Lung microvascular endothelial cell (primary cell): ENCODE measurements at places on chromosomes 11 and 22.

DNA sequence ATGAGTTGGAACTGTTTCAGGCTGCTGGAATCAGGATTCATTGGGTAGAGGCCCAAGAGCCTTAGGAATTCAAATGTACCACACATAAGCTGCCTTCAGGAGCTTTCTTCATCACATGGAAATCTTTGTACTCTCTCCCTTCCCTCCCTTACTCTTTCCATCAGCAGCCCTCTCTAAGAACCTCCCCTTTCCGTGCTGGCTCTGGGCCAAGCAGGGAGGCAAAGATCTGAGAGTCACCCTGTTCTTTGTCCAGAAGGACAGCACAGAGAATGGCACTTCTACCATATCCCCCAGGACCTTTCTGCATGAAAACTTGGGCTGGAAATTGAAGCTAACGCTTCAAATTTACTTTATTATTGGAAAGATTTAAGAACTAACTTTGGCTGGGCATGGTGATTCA lies 20.7 kb upstream of the TPBGL start:
- no peak for DNase-seq

DNA sequence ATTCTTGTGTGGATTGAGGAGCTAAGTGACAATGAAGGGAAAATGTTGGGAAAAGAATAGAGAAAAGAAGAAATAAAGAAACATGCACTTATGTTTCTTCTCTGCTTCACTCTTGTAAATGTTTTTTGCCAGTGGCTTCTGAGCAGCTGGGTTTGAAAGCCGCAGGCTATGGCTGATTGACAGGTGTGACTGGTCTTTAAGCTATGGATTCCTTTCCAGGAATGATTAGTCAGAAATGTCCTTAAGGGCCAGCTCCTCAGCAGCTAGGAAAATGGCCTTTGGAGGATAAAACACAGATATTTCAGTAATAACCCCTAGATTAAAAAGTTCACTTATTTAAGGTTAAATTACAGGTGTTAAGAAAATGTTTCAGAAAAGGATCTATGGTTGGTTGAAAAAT lies 6.5 kb upstream of the USP28 start:
- DNase-seq = no peak

GRCh38 chr11:126354631-126355323 lies 709 bp upstream of the ST3GAL4 start:
- no peak for DNase-seq

- DNase-seq = no peak
Observed at GRCh38 chr11:96114178-96115064, 190.5 kb upstream of the MTMR2 start.

DNA sequence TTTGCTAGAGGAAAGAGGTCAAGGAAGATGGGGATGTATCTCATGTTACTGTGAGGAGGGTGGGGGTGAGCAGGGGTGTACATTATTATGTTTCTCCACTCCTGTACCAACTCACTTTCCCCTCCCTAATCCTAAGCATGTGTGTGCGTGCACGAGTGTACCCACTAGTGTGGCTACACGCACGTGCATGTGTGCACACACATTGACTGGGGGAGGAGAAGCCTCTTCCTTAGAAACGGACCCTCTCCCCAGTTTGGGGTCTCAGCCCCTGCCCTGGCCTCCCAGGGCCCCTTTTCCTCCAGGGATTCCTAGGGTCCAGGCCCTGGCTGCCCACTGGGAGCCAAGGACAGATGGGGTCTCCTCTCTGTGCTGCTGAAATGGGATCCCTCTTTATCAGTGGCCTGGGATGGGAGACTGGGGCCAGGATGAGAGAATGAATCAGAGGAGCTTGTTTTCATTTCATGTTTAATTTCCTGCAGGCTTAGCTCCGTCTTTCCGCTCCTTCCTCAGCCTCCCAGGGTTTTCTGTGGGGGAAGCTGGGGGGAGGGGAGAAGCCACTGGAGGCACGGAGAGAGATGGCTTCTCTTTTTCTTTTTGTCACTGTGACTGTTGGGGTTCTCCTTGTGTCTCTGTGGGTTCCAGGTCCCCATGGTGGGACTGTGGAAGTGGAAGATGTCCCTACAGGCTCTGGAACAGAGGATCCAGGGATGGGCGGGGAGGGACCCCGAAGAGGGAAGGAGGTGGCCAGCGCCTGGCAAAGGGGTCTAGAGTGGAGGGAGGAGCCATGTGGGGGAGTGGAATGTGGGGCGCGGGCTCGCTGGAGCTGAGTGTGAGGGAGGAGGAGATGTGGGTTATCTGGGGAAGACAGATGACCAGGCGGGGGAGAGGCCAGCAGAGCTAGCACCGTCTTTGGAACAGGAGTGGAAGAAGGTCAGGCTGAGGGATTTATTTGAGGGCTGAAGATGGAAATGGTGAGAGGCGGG lies 40.3 kb downstream of the ALX4 start:
- peak; percentile 66 for DNase-seq

- DNase-seq = no peak
Observed at GRCh38 chr11:827897-828192, at the start of gene CRACR2B. CRACR2B (plus strand) TSS chr11:827919; CDS start chr11:828608, 689 bp downstream.

GRCh38 chr11:134244593-134244992 lies 8.6 kb downstream of the THYN1 start:
- DNase-seq = peak; percentile 66

- DNase-seq = peak; percentile 63
Observed at GRCh38 chr11:14894657-14895598, 2.9 kb upstream of the CYP2R1 start.

DNA sequence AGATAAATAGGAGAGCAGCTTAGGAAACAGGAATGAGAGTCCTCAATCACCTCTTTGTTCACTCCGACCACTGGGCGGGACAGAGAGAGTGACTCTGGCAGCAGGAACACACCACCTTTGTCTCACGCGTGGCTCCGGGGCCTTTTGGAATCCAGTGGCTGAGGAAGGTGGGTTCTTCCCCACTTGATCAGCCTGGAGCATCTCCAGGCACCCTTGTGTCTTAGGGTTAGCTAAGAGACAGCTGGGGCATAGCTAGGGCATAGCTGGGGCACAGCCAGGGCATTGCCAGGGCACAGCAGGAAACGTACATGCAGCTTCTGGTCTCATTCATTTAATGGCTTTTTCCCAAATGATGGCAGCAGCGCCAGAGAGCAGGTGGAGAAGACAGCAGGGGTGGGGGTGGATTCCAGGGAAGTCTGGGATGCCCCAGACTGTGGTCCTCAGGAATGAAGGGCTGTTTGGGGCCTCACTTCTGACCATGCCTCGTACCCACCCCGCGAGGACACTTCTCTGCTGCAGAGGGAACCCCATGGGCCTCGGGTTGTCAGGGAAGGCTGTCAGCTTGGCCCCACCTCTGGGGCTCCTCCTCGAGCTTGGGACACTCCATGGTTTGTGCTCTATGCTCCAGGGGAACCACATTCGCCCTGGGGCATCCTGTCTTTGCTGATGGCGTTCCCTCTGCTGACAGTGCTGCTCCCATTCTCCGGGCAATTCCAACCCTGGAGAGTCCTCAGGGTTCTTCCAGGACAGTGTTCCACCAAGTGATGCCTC lies 30.4 kb upstream of the SHANK2 start:
- no peak for DNase-seq

GRCh38 chr11:114133548-114134329 lies 74.2 kb downstream of the ZBTB16 start:
- peak; percentile 92 for DNase-seq

DNA sequence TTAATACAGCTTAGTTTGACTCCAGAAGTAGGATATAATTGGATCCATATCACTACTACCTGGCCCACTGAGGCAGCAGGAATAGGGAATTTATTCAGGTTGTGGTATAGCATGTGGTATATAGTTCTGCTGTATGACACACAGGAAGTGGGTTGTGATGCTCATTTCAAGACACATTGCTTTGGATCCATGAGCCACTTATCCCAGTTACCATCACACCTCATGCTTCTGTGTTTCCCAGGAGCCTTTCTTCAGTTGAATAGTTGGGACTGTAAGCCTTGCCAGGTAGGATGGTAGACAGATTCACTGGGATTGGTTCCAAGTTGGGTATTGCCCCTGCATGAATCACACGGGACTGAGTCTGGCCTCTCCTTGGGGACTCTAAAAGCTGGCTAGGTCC lies 9.9 kb upstream of the SLC37A2 start:
- DNase-seq = no peak

DNA sequence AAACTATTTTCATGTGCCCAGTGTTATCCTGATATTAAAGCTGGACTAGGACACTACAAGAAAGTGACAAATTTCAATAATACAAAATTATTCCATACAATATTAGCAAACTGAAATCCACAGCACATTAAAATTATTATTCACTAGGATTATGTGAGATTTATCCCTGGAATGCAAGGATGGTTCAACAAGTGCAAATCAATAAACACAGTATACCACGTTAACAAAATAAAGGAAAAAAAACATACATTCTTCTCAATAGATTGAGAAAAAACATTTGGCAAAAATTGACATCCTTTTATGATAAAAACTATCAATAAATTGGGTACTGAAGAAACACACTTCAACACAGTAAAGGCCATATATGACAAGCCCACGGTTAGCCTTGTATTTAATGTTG lies 1758.2 kb upstream of the RAG2 start:
- DNase-seq = no peak

DNA sequence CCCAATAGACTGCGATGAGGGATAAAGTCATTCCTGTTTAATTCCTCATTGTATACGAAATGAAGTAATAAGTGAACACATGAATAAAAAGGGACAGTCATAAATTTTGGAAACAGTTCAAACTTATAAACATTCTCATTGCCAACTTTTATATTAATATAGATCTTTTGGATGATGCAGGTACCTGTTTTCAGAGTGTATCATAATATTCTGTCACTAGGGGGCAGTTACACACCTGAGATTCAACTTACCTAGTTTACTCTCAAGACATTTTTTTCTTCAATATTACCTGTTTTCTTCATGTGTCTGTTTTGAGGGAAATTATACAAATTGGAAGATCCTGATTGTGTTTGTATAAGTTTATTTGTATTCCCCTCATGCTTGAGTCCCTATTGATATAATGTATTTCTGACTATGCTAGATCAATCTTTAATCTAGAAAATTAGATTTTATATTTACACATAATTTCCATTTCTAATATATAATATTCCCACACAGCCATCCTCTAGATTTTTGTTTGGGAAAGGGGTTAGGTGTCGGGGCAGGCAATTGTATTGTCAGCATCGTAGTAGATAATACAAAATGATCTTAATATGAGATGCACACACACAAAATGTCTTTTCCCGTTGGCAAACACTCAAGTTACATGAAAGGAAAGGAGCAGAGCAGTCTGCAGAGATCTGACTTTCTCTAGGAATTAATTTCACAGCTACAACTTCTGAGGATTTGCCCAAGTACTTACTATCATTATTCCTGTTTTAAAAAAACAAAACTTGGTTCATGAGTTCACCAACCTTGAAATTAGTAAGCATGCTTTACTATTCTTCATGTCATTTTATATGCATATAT lies 18.4 kb downstream of the FDX1 start:
- DNase-seq = peak; percentile 12
